ENCODE measurements at places on chromosomes 11 and 22. TPM values are rescaled to one million over a fixed set of nuclear protein-coding genes. Genes with fewer than 3 reads are reported as not detected.

The CRYBA4 gene
- not detected for polyA plus RNA-seq

The DSCAML1 gene
- polyA plus RNA-seq = 0.33 TPM

The HTR3B gene
- polyA plus RNA-seq = 0.13 TPM

The LINC01488 gene
- polyA plus RNA-seq = 0.10 TPM

The PYGM gene
- polyA plus RNA-seq = 190 TPM
